ENCODE measurements at places on chromosomes 5 and 9.

DNA sequence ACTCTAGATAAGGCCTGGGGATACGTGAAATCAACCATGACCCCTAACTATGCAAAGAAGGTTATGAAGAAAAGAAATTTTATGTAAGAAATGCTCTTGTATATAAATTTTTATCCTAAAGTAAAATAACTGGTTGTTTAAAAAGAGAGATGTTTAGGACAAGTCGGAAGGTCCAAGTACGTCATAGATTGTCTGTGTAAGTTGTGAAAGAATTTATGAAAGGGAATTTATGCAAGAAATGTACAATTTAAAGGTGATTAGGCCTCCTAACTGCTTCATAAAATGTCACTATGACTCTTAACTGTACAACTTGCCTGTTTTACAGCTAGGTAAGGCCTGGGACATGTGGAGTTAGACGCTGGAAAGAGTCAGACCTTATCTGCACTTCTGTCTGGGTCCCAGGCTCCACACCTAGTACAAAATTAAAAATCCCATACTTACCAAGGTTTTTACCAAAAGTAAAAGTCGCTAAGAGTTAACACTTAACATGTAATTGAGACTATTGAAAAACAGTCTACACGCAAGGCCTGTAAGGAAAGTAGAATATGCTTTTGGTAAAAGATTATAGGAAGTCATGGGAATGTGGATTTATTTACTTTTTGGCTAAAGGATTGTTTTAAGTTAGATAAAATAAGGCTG, 77.4 kb downstream of the KIAA0825 start:
- DNase-seq = no peak

GRCh38 chr5:2872676-2873075, 121.2 kb upstream of the IRX2 start:
- no peak for DNase-seq

DNA sequence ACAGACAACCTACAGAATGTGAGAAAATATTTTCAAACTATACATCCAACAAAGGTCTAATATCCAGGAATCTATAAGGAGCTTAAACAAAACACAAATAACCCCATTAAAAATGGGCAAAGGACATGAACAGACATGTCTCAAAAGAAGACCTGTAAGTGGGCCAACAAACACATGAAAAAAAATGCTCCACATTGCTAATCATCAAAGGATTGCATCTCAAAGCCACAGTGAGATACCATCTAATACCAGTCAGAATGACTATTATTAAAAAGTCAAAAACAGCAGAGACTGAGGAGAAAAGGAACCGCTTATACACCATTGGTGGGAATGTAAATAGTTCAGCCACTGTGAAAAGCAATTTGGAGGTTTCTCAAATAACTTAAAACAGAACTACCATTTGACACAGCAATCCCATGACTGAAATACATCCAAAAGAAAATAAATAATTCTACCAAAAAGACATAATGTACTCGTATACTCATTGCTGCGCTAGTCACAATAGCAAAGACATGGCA, 39.1 kb upstream of the C5orf63 start:
- peak; percentile 83 for DNase-seq

DNA sequence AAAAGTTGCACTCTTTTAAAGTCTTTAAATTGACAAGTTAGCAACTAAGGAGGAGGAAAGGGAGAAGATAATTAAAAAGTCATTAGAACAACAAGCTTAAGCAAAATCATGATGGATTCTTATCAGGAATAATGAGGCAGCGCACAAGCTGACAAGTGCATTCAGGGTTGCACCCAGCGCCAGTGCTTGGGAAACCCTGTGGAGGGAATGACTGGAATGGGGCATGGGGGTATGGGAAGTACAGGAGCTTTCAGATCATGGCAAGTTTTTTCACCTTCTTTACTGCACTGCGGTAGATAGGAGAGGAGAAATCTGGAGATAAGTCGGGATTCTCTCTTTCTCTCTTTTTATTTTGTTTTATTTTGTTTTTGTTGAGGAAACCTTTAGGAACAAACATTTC, 117.9 kb upstream of the CKMT2 start:
- DNase-seq = no peak

DNA sequence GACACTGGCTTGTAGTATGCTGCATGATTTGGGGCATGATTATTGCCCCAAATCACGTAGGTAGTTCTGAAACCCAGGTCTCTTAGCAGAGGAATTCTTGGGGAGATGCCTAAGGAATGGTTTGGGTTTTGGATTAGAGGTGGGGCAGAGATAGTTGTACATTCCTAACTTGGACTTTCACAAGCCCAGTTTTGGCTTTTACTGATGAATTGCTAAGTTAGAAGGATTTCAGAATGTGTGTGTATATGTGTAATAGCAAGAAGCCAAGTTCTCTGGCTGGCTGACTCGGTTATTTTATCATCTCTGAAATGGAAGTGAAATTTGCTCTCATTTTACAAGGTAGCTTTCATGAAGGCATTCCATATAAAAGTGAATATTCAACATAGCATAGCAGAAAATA, 23.8 kb upstream of the ZNF131 start:
- no peak for DNase-seq

DNA sequence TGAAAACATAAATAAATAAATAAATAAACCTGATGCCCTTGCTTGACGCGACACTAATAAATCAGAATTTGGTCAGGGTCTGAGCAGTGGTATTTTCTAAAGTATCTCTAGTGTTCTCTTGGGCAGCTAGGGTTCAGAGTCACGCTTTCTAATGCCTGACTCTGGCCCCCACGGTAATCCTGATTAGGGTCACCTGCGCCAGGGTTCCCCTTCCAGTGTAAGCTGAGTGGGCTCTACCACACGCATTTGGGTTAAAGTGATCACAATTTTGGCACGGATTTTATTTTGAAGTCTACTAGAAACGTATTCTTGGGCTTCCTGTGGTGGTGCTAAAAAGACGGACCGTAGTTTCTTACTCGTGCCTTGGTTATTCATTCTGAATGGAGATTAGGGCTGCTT, 651 bp downstream of the TTC1 start:
- no peak for DNase-seq

- no peak for DNase-seq
These were observed 13.9 kb downstream of the MAP1B start for GRCh38 chr5:72121052-72121779.

GRCh38 chr9:127415141-127415540, 9.0 kb upstream of the ZNF79 start:
- DNase-seq = no peak

- DNase-seq = no peak
These were observed at the start of gene CCL28 for GRCh38 chr5:43412156-43412555. Gene CCL28, minus strand, starts transcription at chr5:43412391. Its CDS starts 75 bp downstream, at chr5:43412316.

- no peak for DNase-seq
These were observed 47.9 kb upstream of the NCS1 start for GRCh38 chr9:130124085-130124860.

DNA sequence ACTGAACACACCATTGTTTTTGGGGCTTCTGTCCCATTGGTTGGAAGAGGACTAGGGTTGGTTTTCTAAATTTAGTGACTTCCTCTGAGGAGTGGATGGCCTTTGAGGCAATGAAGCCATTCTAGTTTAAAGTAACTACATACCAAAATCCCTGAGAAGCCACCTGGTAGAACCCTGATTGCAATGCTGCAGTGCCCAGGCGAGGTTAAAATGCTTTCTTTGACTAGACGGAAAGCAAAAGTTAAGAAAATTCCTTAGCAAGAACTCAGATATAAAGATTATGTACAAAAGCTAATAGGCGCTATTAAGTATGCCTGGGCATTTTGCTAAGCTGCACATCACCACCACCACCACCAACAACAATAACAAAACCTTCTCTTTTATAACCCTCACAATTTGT, 20.6 kb downstream of the GLRX start:
- DNase-seq = no peak

GRCh38 chr9:107667231-107668070, 177.9 kb upstream of the KLF4 start:
- no peak for DNase-seq

DNA sequence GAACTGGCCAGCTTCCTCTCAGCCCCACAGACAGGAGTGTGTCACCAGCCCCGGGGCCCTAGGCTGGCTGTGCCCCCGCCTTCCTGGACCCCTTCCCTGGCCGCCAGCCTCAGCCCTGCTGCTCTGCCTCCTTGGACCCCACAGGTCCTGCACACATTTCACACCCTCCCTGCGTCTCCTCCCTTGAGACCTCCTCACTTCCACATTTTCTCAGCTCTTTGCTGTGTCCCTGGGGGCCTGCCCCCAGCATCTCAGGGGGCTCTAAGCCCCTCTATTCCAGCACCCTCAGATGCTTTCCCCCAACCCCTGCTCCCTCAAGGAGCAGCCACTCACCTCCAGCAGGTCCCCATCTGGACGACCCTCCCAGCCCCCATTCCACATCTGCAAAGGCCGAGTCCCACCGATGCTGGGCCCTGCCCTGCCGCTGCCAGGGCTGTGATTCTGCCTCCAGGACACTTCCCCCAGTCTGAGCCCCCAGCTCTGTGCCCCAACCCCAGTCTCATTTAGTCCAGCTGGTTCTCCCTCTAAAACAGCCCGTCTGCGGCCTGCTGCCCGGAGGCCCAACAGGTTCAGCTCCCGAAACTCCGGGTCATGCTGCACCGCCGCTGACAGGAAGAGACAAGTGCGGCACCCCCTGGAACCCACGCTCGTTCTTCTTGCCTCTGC, 4.2 kb downstream of the SLC34A3 start:
- DNase-seq = no peak

DNA sequence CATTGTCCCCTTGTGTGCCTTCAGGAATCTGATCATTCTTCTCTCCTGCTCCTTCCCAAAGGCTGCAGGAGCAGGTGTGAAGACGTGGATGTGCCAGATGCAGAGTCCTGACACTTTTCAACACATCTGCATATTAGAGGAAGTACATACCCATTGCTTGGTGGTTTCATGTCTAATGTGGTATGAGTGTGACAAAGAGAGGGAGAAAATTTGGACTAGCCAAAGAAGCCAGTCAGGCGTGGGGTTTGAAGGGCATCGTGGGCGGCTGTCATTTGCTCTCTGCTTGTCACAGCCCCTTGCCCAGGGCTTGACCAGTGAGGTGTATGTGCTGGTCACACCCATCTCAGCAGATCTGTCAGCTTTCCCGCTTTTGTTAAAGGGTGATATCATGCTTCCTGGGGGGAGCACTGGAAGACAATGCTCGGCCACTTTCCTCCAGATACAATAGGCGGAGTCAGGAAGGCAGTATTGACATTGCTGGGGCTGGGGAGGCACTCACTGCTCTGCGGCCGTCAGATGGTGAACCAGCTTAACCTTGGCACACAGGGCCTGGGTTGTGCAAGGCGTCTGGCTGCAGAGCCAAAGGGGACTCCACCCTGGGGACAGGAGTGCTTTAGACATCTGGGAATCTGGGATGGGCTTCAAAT, 8.6 kb downstream of the TEK start:
- DNase-seq = peak; percentile 82

All from bronchial epithelial cell (primary cell).